T1000 (cell line): ENCODE measurements at places on chromosomes 5 and 9.
A peak's percentile ranks its signal among the peaks of the same experiment; 100 is the strongest.

- DNase-seq = no peak
Measured at GRCh38 chr5:128358826-128359225, 179.2 kb downstream of the FBN2 start.

- DNase-seq = no peak
Measured at GRCh38 chr9:128495296-128495695, 9.2 kb upstream of the GLE1 start.

GRCh38 chr9:105360344-105360743 lies 87.5 kb upstream of the FSD1L start:
- DNase-seq = no peak

DNA sequence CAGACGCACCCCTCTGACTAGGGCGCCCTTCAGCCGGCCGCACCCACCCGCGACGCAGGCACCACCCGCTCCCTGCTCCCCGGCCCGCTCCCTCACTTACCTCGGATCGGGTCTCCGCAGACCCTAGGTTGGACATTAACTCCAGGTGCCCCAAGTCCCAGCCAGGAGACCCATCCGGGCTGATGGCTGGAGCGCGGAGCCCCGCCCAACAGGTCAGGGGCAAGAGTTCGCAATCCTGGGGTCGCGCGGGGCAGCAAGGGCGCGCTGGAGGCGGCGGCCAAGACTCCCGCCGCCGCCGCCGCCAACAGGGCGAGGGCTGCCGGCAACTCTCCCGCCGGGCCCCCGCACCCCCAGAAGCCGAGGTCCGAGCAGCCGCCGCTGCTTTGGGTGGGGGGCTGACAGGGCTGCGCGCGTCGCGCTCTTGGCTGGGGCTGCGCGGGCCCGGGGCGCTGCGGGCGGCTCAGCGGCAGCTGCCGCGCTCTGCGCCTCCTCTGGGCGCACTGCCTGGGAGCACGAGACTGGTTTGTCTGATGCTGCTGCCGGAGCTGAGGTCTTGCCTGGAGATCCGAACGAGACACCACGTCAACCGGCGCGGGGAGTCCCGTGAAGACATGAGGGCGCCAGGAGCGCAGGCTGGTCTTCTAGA lies at the start of gene GDNF:
TSS of gene GDNF (minus strand) at position 635 of the 646 bp plus-strand sequence. CDS start 5,245 bp downstream, outside the sequence.
- peak; percentile 47 for DNase-seq

- DNase-seq = no peak
Measured at GRCh38 chr9:5820425-5820824, 12.5 kb downstream of the ERMP1 start.

GRCh38 chr5:111602817-111603445 lies 90.6 kb upstream of the STARD4 start:
- DNase-seq = no peak

DNA sequence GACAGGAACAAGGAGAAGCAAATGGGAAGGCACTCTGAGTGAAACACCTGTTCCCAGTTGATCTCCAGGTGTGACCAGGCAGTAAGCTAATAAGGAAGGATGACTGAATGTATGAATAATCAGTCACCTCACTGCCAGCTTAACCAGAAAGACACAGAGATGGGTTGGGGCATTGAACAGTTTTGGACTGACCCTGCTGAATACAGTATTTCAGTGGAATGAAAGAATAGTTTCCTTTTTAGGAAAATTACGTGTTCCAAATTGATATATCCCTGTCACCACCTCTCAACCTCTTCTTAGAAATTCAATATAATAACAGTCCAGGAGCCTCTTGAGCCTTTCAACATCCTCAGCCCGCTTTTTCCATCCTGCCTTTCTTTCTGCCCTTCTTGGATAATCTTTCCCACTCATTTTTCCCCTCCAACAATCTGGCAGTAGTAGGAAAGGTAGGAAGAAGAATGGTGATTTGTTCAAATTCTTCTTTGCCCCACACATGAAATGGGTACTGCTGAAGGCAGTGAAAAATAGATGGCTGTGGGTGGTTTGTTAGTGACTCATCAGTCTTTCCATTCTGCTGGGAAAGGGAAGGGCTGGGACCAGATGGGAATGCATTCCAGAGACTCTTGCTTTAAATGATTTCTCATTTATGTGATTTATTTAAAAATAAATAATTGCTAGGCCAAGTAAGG lies 117.9 kb downstream of the ZSWIM6 start:
- peak; percentile 42 for DNase-seq

GRCh38 chr5:91271999-91272398 lies 111.1 kb downstream of the ARRDC3 start:
- no peak for DNase-seq
